Vagina (tissue), 2 donors: ENCODE measurements at places on chromosomes 12 and 14.
A peak's percentile ranks its signal among the peaks of the same experiment; 100 is the strongest.

- DNase-seq, result no peak
Observed at GRCh38 chr12:41663598-41664265, 475.6 kb downstream of the PDZRN4 start.

GRCh38 chr12:56900583-56900982, 33.6 kb downstream of the SDR9C7 start:
- no peak for DNase-seq

DNA sequence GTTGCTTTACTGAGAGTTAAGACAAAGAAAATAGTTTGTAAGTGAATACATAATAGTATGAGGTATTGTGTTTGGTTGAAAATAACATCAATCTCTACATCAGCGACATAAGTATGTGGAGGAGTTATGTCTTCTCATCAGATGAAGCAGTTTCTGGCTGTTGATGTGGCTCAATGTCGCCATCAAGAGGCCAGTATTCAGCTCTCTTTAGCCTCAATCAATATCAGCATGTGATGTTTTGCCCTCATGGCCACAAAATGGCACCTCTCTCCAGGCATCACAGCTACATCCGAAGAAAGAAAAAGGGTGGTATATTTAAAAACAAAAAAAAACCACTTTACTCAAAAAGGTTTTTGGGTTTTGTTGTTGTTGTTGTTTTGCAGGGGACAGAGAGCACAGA, 302.3 kb upstream of the TMEM132C start:
- no peak for DNase-seq

DNA sequence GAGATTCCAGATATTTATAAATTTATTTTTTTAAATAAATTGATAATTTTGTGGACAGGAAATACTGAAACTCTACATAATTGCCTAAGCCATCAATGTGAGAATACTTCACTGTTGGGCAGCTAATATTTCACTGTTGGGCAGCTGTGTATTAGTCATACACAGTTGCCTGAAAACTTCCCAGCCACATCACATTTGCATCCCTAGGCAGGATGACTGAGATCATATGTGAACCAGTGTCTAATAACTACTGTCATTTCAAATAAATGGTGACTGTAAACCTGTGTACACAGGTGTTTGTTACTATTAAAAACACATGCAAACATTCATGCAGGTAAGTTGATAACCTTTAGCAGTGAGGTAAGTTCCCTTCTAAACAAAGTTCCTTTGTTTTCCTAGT, 43.9 kb downstream of the TMTC3 start:
- no peak for DNase-seq

GRCh38 chr12:98446060-98446459, 69.3 kb upstream of the TMPO start:
- no peak for DNase-seq

DNA sequence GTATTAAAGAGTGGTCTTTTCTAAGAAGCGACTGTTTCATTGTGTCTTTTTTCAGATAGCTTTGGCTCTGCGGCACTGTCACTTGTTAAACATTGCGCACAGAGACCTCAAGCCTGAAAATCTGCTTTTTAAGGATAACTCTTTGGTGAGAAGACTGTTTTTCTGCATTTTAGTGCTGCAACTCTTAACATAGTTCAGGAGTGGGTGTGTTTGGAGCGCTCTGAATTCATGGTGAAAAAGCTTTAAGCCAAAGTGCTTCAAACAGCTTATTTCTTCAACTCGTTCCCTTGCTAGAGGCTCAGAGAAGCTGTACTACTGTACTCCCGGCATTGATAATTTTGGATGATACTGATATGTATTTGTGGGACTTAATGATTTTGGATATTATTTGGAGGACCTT, 28.2 kb downstream of the MAPKAPK5 start:
- no peak for DNase-seq

DNA sequence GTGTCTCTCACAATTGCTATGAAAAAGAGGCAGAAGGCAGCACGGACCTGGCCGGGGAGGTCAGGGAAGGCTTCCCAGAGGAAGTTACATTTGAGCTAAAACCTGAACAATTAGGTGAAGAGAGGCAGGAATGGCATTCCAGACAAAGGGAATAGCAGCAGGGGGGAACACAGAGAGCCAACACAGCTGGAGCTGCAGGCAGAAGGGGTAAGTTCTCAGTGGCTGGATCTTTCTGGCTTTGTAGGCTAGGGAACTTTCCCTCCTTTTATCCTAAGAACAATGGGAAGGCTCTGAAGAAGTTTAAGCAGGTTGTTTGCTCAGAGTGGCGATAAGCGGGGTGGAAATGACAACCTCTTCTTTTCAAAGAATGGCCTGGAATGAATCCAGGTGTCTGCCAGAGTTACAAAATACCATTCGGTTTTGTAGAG, 100.0 kb downstream of the PRIMA1 start:
- DNase-seq, result no peak

DNA sequence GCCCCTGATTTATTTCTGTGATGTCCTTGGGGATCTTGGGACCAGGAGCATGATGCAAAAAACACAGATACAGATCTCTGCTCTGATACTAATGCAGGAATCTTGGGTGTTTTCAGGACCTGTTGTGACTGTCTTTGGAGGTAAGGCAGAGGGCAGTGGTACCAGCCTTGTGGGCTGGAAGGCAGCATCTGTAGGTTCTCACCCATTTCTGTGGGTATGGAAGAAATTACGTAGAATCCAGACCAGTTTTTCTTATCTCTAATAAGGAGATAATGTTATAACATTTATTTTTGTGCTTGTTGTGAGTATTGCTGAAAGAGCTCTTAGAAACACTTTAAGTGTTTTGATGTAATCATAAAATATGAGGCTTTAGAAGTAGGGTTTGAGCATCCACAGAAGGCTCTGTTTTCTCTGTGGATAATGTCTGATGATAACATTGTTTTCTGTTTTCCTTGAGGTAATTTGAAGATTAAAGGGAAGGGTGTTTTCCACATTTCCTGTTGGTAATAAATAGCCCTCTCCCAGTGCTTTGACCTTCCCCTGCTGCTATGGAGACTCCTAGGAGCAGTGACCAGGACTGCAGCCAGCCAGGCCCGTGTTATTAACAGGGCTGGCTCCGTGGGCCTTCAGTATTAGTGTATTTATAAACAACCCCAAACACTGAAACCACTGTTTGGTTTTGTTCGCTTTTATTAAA, 9.4 kb upstream of the DCP1B start:
- DNase-seq, result no peak

DNA sequence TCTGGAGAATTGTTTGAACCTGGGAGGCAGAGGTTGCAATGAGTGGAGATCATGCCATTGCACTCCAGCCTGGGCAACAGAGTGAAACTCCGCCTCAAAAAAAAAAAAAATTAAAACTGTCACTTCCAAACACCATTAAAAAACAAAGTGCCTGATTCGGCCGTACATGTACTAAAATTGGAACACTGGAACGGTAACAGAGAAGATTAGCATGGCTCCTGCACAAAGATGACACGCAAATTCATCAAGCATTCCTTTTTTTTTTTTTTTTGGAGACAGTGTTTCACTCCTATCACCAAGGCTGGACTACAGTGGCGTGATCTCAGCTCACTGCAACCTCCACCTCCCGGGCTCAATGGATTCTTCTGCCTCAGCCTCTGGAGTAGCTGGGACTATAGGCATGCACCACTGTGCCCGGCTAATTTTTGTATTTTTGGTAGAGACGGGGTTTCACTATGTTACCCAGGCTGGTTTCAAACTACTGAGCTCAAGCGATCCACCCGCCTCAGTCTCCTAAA, 40.2 kb upstream of the SINHCAF start:
- no peak for DNase-seq

DNA sequence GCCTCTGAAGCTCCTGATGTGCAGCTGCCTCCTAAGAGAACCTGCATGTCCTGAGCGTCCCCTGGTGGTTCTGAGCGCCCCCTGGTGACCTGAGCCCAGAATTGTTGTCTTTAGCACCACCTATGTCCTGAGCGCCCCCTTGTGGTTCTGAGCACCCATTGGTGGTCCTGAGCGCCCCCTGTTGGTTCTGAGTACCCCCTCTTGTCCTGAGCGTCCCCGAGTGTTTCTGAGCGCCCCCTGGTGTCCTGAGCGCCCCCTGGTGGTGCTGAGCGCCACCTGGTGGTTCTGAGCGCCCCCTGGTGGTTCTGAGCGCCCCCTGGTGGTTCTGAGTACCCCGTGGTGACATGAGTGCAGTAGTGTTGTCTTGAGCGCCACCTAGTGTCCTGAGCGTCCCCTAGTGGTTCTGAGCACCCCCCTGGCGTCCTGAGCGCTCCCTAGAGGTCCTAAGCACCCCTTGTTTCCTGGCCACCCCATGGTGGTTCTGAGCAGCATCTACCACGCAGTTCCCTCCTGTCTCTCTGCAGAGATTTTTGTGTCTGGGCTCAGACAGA, 782.5 kb downstream of the TMEM121 start:
- DNase-seq, result no peak

- no peak for DNase-seq
Observed at GRCh38 chr12:47990351-47991105, 13.7 kb downstream of the COL2A1 start.

DNA sequence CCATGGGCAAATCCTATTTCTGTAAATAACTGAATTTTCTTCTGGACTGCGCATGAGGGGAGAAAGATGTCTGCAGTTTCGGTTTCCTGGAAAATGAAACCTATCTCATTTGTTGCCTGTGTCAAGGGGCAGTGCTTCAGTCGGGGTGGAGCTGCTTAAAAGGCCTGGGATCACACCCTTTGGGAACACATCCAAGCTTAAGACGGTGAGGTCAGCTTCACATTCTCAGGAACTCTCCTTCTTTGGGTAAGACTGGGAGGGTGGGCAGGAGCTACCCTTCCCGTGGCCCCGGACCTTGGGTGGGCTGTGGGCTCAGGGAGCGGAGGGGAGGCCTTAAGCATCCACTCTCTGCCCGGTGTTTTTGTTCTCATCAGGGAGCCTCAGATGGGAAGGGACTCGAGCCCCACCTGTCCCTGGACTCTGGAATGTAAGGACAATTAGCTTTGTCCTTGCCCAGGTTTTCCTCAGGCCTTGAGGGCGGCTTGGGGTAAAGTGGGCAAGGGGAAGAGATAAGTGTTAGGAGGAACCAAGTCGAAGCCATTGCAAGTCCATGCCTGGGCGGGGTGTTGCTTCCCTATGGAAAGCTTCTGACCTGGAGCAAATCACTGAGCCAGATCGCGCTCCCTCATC, at the start of gene IFI27:
TSS of gene IFI27 (plus strand) at position 185 of the 630 bp plus-strand sequence.
- DNase-seq, result peak; percentile 88

GRCh38 chr12:13702381-13702780, 279.0 kb downstream of the GRIN2B start:
- no peak for DNase-seq

DNA sequence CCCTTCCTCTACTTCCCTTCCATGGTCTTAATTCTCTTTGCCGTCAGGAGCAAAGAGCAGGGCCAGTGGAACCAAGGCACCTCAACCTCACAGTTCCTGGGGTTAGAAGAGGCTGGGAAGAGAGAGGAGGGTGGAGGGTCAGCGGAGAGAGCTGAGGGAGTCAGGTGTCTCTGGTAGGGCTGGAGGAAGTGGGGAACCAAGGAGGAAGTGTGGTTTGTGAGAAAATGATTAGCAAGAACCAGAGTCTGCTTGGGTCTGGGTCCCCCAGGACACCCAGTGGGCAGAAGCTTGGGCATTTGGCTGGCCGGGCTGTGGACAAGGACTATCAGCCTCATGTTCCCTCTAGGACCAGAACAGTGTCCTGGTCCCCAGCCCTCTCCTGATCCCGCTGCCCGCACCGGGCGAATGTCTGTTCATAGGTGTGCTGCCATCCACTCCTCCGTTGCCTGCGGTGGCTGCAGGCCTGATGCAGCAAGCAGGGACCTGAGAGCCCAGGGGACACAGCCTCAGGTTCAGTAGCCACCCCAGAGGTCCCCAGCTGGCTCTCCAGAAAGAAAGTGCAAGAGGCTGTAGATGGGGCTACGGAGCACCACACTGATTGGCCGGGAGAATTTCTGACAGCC, 2.3 kb downstream of the HOXC12 start:
- no peak for DNase-seq

- no peak for DNase-seq
Observed at GRCh38 chr12:62279058-62279457, 18.9 kb downstream of the USP15 start.

- no peak for DNase-seq
Observed at GRCh38 chr12:59484575-59484974, 111.3 kb upstream of the SLC16A7 start.

- no peak for DNase-seq
Observed at GRCh38 chr12:12384571-12385340, 27.9 kb downstream of the BORCS5 start.

DNA sequence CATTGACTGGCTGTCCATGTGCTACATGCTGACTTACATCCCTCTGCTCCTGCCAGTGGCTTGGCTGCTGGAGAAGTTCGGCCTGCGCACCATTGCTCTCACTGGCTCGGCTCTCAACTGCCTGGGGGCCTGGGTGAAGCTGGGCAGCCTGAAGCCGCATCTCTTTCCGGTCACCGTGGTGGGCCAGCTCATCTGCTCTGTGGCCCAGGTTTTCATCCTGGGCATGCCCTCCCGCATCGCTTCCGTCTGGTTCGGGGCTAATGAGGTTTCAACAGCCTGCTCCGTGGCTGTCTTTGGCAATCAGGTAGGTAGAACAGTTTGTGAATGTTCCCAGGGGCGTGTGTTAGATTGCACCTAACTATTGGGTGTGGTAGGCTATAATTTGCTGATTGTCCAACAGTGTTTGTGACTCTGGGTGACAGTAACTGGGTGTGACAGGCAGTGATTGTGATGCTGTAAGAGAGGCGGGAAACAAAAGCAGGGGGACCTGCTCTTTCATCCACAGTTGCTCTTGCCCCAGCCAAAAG, 981 bp downstream of the FLVCR2 start:
- DNase-seq, result no peak

DNA sequence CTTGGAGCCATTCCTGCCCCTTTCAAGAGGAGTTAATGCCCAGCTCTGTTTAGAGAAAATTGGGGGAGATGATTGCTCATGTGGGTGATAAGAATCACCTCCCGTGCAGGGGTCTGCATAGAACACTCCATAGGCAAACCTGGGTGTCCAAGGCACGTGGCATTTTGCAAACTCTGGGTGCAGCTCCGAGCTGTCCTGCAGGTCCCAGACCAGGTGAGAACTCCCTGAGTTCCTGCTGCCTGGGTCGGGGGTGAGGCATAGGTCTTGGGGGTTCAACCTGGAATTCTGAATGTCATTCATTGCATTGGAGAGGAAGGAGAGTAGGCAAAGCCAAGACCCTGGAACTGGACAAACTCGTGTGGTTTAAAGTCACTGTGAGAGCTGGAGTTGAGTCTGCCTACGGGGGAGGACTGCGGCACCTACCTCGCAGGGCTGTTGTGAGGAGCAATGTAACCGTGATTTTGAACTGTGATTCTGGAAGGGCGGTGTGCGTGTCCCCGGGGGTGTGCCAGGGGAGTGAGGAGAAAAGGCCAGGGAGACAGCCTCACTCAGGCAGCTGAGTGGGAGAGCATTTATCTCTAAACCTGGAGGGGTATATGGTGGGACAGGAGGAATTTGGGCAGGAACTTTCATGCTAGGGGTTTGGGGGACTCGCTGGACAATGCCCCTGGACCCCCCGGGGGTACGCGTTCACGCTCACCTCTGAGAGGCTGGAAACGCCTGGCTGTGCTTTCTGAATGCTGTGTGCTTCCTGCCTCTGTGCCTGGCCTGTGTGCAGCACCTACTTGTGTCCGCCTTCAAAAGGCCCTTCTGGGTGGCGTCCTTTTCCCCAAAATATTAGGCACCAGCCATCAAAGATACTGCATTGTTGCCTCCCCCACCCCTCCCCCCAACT, 30.4 kb downstream of the MEG3 start:
- DNase-seq, result no peak
